ENCODE measurements at places on chromosomes 11 and 22.
A peak's percentile ranks its signal among the peaks of the same experiment; 100 is the strongest.

GRCh38 chr11:71446942-71447688 lies 1.1 kb downstream of the DHCR7 start:
- DNase-seq = no peak

DNA sequence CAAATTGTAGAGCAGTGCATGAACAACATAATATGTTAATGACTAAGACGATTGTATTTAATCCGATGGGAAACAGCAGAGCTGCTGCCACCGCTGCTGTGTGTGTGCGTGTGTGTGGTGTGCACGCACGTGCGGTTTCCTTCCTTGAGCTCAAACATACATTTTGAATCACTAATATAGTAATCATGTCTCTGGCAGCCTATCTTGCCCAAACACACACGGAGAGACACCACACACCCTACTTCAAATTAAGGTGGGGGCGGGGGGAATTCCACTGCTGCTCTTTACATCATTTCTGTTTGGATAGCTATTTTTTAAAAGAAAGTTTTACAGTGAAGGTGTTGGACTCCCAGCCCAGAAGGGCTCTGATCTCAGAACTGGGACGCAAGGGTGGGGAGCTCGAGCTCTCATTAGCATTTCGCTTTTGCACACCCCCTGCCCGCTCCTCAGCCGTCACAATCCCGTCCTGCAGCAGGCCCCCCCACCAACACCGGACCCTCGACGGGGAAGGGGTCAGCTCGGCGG lies 651 bp upstream of the FAM83F start:
- DNase-seq = no peak

DNA sequence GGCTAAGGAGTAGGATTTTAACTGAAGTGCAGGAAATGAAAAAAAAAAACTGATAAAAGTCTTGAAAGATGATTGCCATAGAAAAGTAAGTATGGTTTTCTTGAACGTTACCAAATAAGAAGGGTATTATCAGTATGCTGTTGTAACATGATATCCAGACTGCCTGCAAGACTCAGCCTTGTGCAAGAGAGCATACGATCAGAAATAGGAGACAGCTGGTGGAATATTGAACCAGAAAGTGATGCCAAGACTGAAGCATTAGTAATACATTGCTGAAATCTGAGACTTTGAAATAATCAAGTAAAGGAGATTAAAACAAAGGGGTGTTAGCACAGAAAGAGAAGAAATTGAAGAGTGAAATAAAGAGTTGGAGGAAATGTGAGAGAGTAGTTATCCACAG lies 452.7 kb upstream of the CNTN5 start:
- no peak for DNase-seq

- DNase-seq = no peak
Observed at GRCh38 chr11:36628141-36628540, 30.1 kb upstream of the RAG2 start.

DNA sequence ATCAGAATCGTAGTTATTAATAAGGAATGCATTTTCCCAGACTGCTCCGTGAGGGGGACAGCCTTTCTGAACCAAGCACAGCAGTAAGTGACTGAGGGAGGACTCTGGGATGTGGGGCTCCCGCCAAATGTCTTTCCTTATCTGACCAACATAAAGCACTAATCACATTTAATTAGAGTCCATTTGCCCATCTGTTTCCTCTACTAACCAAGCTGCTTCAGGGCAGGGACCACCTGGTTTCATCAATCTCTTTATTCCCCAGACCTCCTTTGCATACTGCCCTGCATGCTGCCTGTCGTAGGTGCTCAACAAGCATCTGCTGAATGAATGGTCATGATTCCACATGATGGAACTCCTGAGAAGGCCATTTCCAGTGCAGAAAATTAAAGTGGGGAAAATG lies 29.4 kb downstream of the SMCO4 start:
- DNase-seq = no peak

DNA sequence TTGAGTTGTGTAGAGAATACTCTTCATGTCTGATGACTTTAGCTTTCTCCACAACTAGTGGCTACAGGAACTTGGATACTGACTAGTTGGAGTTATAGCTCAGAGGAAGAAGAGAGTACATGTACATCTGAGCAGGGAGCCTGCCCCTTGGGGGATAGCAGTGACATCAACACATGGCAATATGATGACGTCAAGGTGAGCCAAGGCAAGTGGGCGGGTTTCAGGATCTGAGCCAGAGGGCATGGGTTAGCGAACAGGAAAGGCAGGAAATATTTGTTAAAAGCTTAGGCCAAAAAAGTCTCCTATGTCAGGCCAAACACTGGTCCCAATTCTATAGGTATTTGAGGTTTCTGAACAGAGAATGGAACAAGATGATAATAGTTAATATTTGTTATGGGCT lies 42.0 kb upstream of the HORMAD2 start:
- no peak for DNase-seq

DNA sequence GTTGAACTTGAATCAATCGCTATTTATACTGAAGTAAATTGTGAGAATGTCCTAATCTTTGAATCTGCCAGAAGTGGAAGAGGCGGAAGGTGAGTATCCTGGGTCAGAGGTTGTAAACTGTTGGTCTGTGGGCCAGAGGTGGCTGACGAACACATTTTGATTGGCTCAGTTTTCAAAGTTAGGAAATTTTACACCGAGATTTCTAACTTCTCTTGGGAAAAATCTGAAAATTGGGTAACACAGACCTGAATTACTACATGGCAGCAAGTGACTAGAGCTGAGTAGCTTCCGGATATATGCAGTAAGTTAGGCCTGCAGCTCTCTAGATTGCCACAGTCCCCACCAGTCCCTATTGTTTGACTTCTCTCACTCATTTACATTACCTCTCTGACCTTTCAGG lies 56.8 kb upstream of the ALKBH3 start:
- no peak for DNase-seq

DNA sequence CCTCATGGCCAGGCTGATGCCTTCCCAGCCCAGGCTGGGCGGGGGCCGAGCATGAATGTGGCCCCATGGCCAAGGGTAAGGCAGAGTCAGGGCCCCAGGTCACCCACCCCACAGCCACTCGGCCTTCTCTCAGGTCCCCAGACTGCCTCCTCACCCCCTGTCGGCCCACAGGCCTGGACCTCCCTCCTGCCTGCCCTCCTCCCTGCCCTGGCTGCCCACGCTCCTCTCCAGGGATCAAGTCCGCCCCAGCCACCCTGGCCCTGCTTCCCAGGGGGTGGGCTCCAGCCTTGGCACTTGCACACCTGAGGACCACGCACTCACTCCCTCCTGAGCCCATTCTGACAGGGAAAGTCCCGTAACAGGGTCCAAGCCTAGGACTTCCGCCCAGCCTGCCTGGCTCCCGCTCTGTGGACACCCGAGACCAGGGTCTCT lies 37.8 kb upstream of the TH start:
- no peak for DNase-seq

DNA sequence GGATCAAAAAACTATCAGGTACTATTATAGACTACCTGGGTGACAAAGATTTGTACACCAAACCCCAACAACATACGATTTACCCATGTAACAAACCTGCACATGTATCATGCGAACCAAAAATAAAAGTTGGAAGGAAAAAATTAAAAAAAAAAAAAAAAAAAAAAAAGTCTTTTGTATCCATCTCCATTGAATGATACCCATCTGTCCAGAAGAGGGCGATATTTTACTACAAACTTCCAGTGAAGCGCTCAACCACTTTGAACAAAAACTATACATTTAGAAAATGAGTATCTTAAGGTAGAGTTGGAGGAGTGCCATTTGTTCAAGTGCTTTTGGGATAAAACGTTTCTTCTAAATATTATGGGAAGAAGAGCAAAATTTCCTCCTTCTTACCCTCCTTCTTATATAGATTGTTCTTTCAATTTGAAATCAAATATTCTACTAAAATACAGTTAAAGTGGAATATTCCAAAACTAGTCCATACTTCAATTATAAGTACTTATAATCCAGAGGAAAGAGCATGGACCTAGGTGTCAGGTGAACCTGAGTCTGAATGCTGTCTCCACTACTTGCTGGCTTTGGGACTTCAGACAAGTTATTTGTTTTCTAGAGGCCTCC lies 23.3 kb downstream of the ARL14EP start:
- no peak for DNase-seq

GRCh38 chr22:25101986-25102385 lies 97.7 kb upstream of the CRYBB3 start:
- DNase-seq = no peak

- no peak for DNase-seq
Observed at GRCh38 chr11:78499971-78500370, 74.7 kb downstream of the NARS2 start.

- DNase-seq = no peak
Observed at GRCh38 chr11:124886978-124887666, 10.5 kb downstream of the ROBO4 start.

DNA sequence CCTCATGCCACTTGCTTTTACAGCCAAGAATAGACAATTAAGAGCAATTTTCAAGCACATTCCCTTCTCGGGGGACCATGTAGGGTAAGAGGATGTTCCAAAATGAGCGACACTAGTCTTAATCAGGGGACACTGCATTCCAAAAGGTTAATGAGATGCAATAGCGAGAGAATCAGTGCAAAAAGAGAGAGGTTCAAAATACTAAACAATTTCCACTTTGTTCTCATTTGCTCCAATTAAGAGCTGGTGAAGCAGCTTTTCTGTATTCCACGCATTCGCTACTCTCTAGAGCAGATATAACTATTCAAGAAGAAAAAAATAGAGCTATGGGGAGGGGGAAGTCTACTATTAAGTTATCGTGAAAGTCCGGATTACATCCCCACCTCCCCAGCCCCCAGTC lies 811 bp downstream of the LRRC4C start:
- DNase-seq = no peak

GRCh38 chr11:67079065-67079705 lies 22.5 kb downstream of the RHOD start:
- DNase-seq = no peak

DNA sequence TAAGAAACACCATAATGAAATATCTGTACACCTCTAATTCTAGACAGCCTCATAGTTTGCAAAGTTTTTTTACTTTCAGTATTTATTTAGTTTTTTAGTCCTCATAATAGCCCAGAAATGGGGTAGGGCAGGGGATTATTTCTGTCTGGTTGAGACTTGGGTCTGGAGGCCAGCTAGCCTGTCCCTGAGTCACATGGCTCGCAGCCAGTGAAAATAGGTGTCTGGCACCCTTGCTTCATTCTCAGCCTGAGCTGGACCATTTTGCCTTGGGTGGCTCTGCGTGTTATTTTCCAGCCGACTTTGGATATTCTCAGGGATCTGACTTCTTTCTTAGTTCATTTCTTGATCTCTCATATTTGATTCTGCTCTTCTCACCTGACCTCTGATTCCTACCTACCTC lies 123.9 kb upstream of the NARS2 start:
- DNase-seq = no peak

DNA sequence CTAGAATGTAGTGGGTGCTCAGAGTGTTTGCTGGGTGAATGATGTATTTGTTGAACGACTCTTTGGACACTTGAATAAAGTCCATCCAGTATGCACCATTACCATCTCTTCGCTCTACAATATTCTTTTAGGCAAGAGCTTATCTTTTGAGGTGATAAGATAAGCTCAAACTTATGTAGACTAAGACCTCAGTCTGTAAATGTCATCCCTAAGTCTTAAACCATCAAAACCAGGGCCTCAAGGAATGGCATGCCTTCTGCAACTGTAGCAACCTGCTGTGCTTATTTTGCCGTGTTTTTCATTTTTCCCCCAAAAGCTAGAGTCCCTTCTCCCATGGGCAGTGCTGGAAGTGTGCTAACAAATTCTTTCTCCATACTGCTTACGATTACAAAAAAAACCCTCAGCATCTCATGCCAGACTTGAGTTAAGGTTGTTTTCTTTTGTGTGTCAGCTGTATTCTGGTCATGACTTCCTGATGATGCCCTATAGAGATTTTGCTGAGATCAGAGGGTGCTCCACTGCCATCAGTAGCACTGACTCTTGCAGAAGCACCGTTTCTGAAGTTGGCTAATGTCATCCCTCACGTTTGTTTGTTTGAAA lies 27.8 kb downstream of the LIMK2 start:
- no peak for DNase-seq

DNA sequence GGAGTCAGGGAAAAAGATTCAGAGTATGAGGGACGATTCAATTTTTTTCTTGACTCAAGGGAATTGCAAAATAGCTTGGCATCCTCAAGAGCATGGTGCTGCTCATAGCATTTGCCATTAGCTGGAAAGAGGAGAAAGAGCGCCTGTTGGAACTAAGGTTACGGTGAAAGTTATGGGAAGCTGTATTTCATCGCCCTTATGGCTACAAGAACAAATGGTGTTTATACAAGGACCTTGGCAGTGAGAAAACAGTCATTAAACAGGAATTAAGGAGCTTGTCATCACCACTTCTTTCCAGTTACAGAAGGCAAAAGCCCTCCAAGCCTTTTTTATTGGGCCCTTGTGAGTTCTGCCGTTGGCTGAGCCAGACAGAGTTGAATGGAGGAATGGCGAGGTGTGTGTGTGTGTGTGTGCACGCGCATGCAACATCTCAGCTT lies 74.2 kb downstream of the ALX4 start:
- no peak for DNase-seq

DNA sequence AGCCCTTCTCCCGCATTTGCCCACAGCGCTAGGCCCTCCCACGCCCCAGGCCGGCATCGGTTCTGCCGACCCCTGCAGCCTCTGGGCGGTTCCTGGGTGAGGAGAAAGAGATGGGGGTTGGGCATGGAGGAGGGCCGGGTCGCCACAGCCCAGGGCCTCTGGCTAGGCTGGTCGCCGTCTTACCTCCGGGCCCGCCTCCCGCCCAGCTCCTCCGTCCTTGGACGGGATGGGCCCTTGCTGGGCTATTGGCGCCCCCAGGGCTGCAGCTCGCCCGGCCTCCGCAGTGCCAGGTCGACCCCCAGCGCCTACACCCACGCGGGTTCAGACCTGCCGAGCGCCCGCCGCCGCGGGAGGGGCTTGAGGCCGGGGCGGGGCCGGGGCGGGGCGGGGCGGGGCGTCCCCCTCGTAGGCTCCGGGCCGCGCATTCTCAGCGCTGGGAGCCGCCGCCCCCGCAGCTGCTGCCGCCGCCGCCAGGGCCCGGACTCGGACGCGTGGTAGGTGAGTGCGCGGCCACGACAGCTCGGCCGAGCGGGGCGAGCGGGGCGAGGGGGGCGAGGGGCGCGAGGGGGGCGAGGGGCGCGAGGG lies at the start of gene CD151:
Gene CD151 (plus strand): TSS at position 424 of the 585 bp plus-strand sequence. CDS start 3,118 bp downstream, outside the sequence.
- DNase-seq = peak; percentile 29

GRCh38 chr11:128324051-128324481 lies 263.3 kb downstream of the ETS1 start:
- DNase-seq = no peak

GRCh38 chr11:114496915-114497314 lies 57.6 kb downstream of the REXO2 start:
- no peak for DNase-seq

- no peak for DNase-seq
Observed at GRCh38 chr11:10896493-10896892, 38.6 kb upstream of the ZBED5 start.
